ENCODE measurements at places on chromosomes 3 and 15. TPM values are rescaled to one million over a fixed set of nuclear protein-coding genes. Genes with fewer than 3 reads are reported as not detected.

Gene PP2D1
- total RNA-seq: not detected

Gene PARP3
- total RNA-seq: 44.0 TPM

Gene CLDN18
- not detected for total RNA-seq

Gene CHRM5
- total RNA-seq: 0.06 TPM

Gene PLA2G4D
- not detected for total RNA-seq

Gene SAXO2
- not detected for total RNA-seq

Gene MGA
- total RNA-seq: 40.7 TPM

Gene HCN4
- total RNA-seq: not detected

Gene IGSF11
- total RNA-seq: not detected

Gene BTLA
- not detected for total RNA-seq

Gene RBM6
- 41.3 TPM for total RNA-seq
